ENCODE measurements at places on chromosomes 7 and 10.

GRCh38 chr10:108434559-108435252 is 1270.2 kb upstream of the SORCS1 start:
- no peak for DNase-seq

GRCh38 chr10:133254421-133255120 is 16.9 kb downstream of the VENTX start:
- DNase-seq, result no peak

DNA sequence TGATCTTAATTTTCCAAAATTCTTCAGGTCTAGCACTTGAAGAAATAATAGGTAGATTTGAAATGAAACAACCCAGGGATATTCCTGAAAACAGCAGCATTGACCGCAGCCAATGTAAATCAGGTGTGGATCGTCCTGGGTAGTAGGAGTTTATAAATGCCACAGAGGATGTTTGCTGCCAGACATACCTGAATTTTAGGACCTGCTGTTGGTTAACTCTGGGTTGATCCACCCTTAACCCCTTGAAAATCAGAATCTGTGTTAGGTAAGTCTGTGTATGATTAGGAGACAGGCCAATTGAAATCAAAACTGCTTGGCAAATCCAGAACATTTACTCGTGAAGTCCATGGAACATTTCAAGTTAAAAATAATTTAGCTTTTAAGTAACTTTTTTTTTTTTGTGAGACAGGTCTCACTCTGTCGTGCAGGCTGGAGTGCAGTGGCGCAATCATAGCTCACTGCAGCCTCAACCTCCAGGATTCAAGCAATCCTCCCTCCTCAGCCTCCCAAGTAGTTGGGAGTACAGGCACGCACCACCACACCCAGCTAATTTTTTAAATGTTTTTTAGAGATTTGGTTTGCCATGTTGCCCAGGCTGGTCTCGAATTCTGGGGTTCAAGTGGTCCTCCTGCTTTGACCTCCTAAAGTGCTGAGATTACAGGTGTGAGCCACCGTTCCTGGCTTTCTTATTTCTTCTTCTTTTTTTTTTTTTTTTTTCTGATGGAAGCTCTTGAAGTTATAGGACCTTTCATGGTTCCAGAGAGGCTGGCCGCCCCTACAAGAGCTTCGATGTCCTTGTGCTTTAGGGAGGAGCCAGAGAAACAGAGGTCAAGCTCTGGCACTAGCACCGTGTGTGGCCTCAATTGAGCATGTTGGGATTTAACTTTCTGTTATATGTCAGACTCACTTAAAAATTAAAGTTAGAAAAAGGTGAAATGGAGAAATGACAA is 2.0 kb downstream of the POR start:
- no peak for DNase-seq

- DNase-seq, result no peak
Observed at GRCh38 chr7:784971-785370, 47.3 kb upstream of the SUN1 start.

- DNase-seq, result no peak
Observed at GRCh38 chr10:75852851-75853484, 421.5 kb downstream of the LRMDA start.

- no peak for DNase-seq
Observed at GRCh38 chr7:112873831-112874553, 83.8 kb upstream of the TMEM168 start.

- DNase-seq, result no peak
Observed at GRCh38 chr10:113226831-113227445, 276.9 kb downstream of the TCF7L2 start.

GRCh38 chr10:66214721-66215404 is 711.0 kb upstream of the LRRTM3 start:
- DNase-seq, result no peak

- no peak for DNase-seq
Observed at GRCh38 chr10:94239696-94240095, 123.0 kb downstream of the NOC3L start.

- no peak for DNase-seq
Observed at GRCh38 chr10:34674176-34674575, 140.9 kb downstream of the PARD3 start.

GRCh38 chr10:191703-192518 is 56.7 kb downstream of the ZMYND11 start:
- DNase-seq, result no peak

All from NCI-H524 (cell line).